ENCODE measurements at places on chromosomes 3 and 15.

- no peak for DNase-seq
These were observed 79.5 kb upstream of the UMPS start for GRCh38 chr3:124650798-124651197.

DNA sequence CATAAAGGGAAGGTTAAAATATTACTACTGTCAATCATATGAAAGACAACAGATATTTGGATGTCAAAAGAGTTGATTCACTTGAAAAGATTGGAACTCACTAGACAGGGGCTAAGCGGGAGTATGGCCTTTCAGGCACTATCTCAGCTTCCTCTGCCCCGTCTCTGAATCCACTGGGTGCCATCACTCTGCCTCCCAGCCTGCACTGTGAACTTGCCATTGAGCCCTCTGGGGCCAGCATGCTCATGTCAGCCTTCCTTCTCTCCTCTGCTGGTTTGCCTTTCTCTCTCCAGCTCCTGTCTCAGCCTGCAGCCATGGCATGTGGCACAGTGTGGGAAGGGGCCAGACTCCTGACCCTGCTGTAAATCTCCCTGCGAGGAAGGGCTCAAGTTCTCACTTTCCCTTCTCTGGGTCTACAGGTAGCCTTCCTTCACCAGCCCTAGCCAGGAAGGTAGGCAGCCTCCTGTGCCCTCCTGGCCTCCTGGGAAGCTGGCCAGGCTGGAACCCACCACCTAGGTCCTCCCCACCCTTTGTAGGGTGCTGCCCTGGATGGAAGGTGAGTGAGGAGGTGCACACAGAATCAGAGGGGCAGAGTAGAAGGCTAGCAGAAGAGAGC, 54.0 kb upstream of the SLCO2A1 start:
- DNase-seq, result no peak

DNA sequence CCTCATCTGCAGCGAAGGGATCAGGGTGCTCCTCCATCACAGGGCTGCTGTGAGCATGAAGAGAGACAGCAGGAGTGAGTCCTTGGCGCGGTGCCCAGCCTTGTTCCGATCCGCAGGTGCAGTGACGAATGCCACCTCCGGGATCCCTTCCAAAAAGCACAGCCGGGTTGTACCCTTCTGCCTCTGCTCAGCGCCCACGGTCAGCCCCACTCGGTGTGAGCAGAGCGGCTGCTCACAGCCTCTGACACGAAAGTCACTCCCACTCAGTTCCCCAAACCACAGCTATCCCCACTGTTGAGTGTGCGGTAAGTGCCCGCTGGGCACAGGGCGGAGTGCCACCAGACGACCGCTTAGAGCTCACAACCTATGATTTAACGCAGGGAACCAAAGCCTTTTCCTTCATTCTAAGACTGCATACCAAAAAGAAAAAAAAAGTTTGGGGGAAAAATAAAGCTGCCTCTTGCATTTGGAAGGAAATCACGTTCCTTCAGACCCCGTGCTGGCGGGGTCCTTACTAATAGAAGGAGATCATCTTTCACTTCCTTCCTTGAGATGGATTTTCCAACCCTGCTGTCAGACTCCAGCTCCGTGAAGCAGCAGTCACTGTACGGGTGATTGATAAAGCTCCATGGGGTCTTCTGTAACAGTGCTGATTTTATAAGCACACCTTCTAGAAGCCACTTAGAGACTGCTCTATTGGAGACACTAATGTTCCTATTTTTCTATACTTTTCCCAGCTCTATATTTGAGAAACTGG, 34.7 kb upstream of the TUBGCP5 start:
- DNase-seq, result no peak

DNA sequence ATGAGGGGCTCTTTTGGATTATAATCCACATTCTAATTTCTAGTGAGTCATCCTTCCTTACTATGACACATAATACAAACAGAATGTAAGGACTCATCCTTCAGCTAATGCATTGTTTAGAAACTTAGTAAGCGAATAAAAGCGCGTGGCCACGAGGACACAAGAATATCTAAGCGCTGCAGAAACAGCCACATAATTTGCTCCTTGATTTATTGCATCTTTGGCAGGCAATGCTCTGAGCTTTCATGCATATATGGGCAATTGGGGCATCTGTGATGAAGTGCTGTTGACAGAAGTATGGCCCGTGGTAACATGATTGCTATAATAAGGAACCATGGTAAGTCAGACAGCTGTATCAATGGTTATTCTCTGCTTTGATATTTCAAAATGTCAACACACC, 191.3 kb upstream of the ZNF385D start:
- no peak for DNase-seq

DNA sequence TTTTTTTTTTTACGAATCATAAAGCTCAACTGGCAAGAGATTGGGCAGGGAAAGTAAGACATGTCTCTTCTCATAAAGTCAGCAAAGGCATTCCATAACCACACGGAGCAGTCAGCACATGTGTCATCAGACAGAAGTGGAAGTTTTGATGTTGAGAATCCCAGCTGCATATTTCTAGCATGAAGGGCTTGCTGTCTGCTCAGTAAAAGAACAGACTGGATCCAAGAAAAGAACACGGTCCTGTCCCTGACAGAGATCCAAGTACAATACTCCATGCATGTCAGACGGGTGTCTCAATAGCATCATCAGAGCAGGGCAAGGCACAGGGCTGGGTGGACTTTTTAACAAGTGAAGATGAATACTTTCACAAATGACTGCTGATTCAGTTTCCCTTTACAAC, 38.2 kb downstream of the ABI3BP start:
- no peak for DNase-seq

DNA sequence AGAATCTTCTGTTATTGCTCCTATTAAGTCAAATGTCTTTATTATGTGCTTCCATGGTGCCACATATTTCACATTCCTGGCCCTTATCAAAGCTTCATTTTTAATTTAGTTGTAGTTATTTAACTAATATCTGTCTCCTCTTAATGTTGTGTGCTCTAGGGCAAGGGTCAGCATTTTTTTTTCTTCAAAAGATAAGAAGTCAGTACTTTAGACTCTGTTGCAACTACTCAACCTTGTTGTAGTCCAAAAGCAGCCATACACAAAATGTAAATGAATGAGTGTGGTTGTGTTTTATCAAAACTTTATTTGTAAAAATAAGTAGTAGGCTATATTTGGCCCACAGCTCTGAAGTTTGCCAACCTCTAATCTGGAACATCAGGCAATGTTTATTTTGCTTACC, 394.7 kb upstream of the CBLB start:
- no peak for DNase-seq

- no peak for DNase-seq
These were observed 15.3 kb downstream of the LMLN start for GRCh38 chr3:197975311-197975710.

DNA sequence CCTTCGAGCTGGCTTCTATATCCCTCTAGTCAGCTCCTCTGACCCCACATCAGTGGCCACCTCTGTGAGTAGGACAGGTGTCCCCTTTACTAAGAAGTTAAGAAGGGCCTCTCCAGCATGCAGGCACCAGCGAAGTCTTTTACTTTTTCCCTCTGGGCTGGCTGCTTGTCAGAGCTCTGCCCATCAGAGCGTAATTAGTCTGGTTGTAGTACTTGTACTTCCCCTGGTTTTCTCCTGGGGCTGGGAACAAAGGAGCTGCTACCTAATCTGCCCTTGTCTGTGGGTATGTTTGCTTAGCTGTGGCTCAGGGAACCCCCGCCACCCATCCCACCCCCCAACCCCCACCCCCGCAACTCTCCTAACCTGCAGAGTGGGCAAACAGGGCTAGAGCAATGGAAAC, 27.4 kb upstream of the ALPK3 start:
- DNase-seq, result no peak

DNA sequence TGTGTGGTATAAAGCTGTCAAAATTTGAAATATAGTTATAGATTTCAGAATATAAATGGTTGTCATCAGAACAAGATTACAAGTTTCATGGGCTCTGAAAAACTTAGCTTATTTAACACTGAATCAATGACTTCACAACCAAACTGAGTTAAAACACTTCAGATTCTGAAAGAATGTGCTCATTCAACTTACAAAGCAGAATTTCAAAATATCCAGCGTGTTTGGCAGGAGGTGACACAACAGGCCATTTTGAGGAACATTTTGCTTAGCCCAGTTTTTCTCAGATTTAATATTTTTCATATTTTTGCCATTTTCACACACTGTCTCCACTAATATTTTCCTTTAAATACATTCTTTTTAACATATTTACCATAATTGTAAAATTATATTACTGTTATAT, 781.1 kb downstream of the TUSC7 start:
- no peak for DNase-seq

GRCh38 chr3:9401986-9402385, 4.6 kb downstream of the SETD5 start:
- no peak for DNase-seq

GRCh38 chr15:52714968-52715367, 35.8 kb upstream of the ATOSA start:
- DNase-seq, result no peak

DNA sequence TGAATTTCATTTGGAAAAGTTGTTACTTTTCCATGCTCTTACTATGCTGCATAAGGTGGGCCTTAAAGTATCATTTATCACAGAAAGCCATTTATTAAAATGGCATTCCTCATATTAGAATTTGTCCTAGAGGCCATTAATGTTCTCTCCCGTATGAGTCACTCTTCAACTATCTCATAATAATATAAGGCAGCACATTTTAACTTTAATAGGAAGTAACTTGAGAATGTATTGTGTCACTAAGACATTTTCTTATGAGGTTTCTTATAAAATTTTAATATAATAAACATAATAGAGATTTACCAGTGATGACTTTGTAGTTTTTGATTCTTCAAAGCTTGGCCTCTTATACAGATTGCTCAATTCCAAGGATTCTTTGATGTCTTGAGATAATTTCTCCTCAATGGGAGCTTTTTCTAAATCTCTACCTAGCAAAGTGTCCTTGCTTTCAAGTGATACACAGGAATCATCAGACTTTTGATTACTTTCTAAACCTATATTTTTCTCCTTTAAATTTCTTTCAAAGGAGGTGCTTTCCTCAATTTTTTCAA, 74.7 kb downstream of the ZBBX start:
- no peak for DNase-seq

DNA sequence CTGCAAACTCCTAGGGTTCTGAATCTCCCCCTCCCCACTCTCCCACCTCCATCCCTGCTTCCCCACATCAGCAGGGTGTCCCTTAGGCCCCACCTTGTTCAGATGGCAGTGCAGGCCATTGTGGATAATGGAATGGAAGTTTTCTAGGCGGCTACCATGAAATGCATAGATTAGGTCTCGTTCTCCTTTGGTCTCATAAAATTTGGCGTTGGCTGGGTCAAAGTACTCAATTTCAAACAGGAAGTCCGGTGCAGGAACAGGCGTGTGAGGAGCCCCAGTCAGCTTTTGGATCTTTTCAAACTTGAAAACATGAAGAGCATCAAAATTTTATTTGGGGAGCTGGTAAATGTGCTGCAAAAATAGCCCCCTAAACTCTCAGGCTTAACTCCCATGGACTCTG, 20.2 kb downstream of the PARP16 start:
- no peak for DNase-seq

DNA sequence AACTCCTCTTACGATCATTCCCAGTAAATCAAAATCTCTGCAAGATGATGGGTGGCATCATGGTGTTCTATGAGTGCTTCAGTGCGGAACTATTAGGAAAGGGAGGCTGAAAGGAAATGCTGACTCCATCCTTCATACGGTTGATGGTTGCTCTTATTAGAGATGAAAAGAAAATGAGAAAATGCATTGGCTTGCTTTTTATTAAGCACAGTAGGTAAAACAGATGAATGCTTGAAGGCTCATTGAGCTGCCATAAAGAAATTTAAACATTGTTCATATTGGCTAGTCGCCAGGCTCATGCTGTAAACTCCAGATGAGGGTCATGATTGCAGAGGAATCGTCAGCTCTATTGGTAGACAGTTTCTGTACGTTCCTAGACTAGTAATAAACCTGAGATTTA, 115.8 kb downstream of the EPHA3 start:
- no peak for DNase-seq

GRCh38 chr3:57434041-57434440, 110.1 kb downstream of the DNAH12 start:
- no peak for DNase-seq

DNA sequence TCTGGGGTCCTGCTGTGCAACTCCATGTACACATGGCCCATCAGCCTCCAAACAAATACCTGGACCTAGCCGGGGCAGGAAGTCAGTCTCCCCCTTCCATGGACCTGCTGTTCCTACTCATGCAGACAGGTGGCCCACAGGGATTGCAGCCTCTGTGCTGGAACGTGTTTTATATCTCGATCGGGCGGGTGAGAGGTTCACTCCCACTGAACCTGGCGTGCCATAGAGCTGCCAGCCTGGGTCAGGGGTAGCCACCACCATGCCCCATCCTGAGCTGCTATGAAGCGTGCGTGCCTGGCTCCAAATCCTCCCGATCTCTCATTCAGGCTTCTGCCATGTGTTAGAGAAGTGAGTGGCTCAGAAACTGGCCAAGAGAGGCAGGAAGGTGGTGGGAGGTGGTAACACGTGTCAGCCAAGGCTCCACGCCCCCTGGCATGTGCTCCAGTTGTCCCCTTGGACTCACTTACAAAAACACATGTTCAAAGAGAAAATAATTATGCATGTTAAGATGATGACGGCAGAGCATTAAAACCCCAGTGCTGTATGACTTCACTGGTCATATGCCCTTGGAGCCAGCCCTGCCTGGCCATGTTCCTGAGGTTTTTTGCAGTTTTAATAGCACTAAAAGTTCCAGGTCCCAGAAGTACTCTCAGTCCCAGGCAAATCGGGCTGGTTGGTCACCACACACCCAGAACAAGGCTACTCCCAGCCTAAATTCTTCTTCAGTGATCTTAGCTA, 30.6 kb downstream of the CTSH start:
- DNase-seq, result no peak

GRCh38 chr3:24264748-24265158, 229.9 kb downstream of the THRB start:
- no peak for DNase-seq

GRCh38 chr3:57017459-57017845, 43.0 kb upstream of the SPATA12 start:
- no peak for DNase-seq

GRCh38 chr3:166472015-166472414, 634.8 kb upstream of the BCHE start:
- DNase-seq, result no peak

DNA sequence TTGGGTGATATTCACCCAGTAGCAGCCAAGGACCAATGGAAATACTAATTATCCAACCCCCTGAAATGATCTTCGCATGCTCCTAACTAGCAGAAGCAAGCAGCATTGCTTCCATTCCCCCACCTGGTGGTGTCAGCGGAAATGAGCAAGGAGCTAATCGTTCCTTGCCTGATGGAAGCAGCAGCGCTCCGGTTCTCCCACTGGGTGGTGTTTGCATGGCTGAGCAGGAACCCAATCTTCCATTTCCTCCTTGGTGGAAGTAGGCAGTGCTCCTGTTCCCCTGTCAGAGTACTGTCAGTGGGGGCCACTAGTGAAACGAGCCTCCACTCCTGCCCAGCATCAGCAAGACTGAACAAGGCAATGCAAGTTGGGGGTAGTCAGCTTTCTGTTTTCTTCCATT, 311.5 kb downstream of the CACNA2D3 start:
- no peak for DNase-seq

DNA sequence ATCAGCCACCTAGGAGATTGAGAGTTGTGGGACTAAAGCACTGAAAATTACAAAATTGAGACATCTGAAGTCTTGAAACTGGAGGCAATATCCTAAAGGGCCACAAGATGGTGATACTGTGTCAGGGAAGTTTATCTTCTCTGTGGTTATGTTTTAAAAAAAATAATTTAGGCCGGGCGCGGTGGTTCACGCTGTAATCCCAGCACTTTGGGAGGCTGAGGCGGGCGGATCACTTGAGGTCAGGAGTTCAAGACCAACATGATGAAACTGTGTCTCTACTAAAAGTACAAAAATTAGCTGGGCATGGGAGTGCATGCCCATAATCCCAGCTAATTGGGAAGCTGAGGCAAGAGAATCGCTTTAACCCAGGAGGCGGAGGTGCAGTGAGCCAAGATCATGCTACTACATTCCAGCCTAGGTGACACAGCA, 17.9 kb upstream of the NIT2 start:
- DNase-seq, result no peak

Measured in activated CD8-positive, alpha-beta memory T cell treated with anti-CD3 and anti-CD28 coated beads for 1 hour (primary cell).